Stimulated activated CD8-positive, alpha-beta memory T cell treated with anti-CD3 and anti-CD28 coated beads, Interleukin-15, amount 100 ng/mL, for 4 hours (primary cell): ENCODE measurements at places on chromosomes 6 and 20.

- no peak for DNase-seq
Measured at GRCh38 chr6:16399695-16400094, 161.3 kb downstream of the GMPR start.

DNA sequence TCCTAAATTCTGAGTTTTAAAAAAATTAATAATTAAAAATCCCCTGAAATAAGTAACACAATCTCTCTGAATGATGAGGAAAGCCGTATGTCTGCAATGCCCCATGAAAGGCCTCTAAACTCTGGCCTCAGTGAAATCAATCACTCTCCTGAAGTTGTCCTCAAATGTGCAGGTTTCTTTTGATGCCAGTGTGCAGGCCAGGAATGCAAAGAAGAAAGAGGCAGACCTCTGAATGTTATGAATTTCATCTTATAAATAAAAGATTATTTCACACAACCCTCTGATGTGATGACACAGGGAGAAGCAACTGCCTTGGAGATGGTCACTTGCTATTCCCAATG, 121.8 kb downstream of the TBXT start:
- no peak for DNase-seq

- DNase-seq = no peak
Measured at GRCh38 chr6:128158496-128158895, 257.6 kb upstream of the THEMIS start.

- DNase-seq = no peak
Measured at GRCh38 chr20:49587111-49587570, 19.2 kb upstream of the PTGIS start.

GRCh38 chr6:63573899-63574553, 1.7 kb downstream of the LOC128125822 start:
- no peak for DNase-seq

DNA sequence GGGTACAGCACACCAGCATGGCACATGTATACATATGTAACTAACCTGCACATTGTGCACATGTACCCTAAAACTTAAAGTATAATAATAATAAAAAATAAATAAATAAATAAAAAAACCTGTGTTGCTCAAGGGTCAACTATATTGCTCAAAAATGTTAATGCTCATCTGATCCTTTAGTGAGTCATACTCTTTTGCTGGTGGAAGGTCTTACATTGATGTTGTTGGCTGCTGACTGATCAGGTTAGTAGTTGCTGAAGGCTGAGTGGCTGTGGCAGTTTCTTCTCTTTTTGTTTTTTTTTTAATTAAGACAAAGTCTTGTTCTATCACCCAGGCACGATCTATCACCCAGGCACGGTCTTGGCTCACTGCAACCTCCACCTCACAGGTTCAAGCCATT, 29.6 kb upstream of the SMIM26 start:
- no peak for DNase-seq

GRCh38 chr6:14108571-14109410, 8.8 kb upstream of the CD83 start:
- no peak for DNase-seq
